ENCODE measurements at places on chromosomes 6 and 20. TPM values are rescaled to one million over a fixed set of nuclear protein-coding genes. Genes with fewer than 3 reads are reported as not detected.

DNA sequence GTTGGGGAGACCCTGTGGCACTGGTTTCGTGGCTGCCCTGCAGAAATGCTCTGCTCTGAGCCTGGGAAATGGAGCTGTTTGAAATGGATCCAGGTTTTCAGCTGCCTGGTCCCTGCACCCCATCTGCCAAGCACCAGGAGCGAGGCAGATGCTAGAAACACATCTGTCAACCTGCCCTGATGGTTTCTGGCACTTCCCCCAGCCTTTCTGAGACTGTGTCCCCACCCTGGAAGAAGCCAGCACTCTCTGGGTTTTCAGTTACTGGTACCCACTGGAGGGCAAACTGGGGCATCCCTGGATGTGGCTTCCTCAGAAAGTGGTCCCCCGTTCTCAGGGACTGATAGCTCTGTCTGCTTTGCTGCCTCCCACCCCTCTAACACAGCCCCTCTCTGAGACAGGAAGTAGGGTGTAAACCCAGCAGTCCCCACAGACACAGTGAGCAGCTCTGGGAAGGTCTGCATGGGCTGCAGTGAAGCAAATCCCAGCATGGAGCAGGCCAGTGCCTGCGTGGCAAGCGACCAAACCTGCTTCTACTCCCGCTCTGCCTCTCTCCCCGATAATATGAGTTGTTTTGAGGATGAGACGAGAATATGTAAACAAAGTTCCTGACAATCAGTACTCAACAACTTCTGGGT, 54.2 kb upstream of the MAFB start:
- no peaks in the 10 kb centered on the region for H3K27me3 ChIP-seq
- no peak overlapping the region for H3K27ac ChIP-seq
- no peaks in the 10 kb centered on the region for H3K4me1 ChIP-seq
- no peaks in the 10 kb centered on the region for H3K36me3 ChIP-seq
- no peak for DNase-seq
- H3K4me3 ChIP-seq = no peak overlapping the region

GRCh38 chr6:125346201-125346925, 44.6 kb upstream of the HDDC2 start:
- H3K27ac ChIP-seq = no peak overlapping the region
- no peak for DNase-seq
- H3K4me3 ChIP-seq = no peak overlapping the region
- H3K36me3 ChIP-seq = no peaks in the 10 kb centered on the region
- H3K4me1 ChIP-seq = no peaks in the 10 kb centered on the region

DNA sequence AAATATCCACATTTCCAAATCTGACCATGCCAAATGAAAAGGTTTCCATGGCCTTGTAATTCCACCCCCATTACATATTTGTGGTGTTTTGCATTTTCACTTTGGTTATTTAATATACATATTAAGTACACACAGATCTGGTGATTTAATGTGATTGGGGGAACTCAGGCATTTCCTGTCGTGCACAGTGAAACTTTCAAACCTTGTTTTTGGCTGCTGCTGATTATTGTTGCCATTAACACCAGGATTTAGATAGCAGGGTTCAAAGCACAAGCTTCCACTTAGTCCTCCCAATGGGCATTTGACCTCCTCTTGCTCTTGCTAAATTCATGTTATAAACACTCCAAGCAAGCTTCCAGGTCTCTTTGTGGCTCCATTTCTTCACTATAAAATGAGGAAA, 166.5 kb downstream of the SOBP start:
- no peak for DNase-seq
- no peak overlapping the region for H3K27ac ChIP-seq
- H3K4me3 ChIP-seq = no peak overlapping the region
- peaks cover 8% of the 10 kb centered on the region for H3K4me1 ChIP-seq
- no peaks in the 10 kb centered on the region for H3K27me3 ChIP-seq
- H3K36me3 ChIP-seq = no peaks in the 10 kb centered on the region

DNA sequence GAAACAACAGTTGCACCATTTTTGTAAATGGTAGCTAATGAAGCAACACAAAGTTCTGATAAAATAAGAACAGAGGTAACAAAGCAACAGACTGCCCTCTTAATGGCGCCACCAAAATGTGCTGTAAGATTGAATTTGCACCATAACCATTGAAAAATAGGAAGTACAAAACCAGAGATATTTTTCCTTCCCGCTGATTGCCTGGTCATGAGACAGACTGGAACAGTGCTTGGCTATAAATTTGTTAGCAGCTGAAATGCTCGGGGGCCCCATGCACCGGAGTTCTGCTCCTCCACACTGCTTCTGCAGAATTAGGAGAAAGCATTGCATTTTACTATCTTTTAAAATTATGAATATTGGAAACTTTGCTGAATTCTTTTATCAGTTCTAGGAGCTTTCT, 164.4 kb upstream of the QKI start:
- no peak overlapping the region for H3K27ac ChIP-seq
- peak; percentile 8 for DNase-seq
- H3K4me3 ChIP-seq = no peak overlapping the region
- H3K4me1 ChIP-seq = no peaks in the 10 kb centered on the region

- H3K4me1 ChIP-seq = no peaks in the 10 kb centered on the region
- no peaks in the 10 kb centered on the region for H3K36me3 ChIP-seq
- no peaks in the 10 kb centered on the region for H3K27me3 ChIP-seq
- DNase-seq = no peak
- no peak overlapping the region for H3K4me3 ChIP-seq
- H3K27ac ChIP-seq = no peak overlapping the region
Observed at GRCh38 chr6:80331974-80332373, 225.5 kb downstream of the BCKDHB start.

GRCh38 chr20:14700639-14700960, 363.2 kb upstream of the FLRT3 start:
- no peak for DNase-seq
- no peak overlapping the region for H3K4me3 ChIP-seq
- H3K4me1 ChIP-seq = no peaks in the 10 kb centered on the region
- H3K27me3 ChIP-seq = no peaks in the 10 kb centered on the region

GRCh38 chr6:123415844-123416468, 220.8 kb downstream of the TRDN start:
- no peaks in the 10 kb centered on the region for H3K36me3 ChIP-seq
- H3K4me1 ChIP-seq = no peaks in the 10 kb centered on the region
- no peak overlapping the region for H3K4me3 ChIP-seq
- peak; percentile 57 for DNase-seq
- no peak overlapping the region for H3K27ac ChIP-seq

DNA sequence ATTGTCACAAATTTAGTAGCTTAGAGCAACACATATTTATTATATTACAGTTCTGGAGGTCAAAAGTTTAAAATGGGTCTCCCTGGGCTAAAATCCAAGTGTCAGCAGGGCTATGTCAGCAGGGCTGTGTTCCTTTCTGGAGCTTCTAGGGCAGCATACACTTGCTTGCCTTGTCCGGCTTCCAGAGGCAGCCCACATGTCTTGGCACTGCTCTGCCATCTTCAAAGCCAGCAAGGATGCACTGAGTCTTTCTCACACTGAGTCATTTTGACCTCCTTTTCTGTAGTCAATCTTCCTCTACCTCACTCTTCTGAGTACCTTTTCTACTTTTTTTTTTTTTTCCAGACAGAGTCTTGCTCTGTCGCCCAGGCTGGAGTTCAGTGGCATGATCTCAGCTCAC, 39.0 kb downstream of the ADGRF4 start:
- no peak for DNase-seq
- H3K4me1 ChIP-seq = no peaks in the 10 kb centered on the region
- no peaks in the 10 kb centered on the region for H3K36me3 ChIP-seq
- H3K27ac ChIP-seq = no peak overlapping the region
- no peaks in the 10 kb centered on the region for H3K27me3 ChIP-seq

GRCh38 chr20:19706463-19706862, 51.6 kb upstream of the RIN2 start:
- DNase-seq = no peak
- no peaks in the 10 kb centered on the region for H3K27me3 ChIP-seq
- no peak overlapping the region for H3K4me3 ChIP-seq

DNA sequence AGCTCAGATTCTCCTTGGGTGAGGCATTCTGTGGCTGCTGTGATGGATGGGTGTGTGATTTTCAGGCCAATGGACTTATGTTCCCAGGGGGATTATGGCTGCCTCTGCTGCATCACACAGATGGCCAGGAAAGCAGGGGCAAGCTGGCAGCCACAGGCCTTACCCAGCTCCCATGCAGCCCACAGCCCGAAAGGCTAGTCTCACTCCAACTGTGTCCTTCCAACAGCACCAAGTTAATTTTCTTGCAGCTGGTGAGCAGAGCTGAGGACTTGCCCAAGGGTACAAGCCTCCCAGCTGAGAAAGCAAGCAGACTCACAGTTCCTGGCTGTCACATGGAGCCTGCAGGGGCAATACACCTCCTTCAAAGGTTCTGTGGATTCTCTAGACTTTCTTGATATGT, 155.2 kb upstream of the KHDRBS2 start:
- H3K27me3 ChIP-seq = no peaks in the 10 kb centered on the region
- H3K4me1 ChIP-seq = no peaks in the 10 kb centered on the region
- no peak overlapping the region for H3K27ac ChIP-seq
- H3K36me3 ChIP-seq = no peaks in the 10 kb centered on the region

DNA sequence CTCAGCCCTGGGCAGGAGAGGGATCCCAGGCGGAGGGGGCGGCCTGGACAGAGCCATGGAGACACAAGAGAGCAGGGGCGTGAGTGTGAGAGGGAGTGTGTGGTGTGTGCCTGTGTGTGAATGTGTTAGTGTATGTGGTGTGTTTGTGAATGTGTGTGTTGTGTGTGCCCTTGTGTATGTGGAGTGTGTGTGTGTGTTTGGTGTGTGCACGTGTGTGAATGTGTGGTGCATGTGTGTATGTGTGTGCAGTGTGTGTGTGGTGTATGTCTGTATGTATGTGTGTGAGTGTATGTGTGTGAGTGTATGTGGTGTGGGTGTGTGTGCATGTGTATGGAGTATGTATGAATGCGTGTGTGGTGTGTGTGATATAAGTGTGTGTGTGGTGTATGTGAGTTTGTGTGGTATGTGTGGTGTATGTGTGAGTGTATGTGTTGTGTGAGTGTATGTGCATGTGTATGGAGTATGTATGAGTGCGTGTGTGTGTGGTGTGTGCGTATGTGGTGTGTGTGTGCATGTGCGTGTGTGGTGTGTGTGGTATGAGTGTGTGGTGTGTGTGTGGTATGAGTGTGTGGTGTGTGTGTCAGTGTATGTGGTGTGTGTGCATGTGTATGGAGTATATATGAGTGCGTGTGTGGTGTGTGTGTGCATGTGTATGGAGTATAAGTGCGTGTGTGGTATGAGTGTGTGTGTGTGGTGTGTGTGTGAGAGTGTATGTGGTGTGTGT, 175.2 kb upstream of the AFDN start:
- no peak overlapping the region for H3K4me3 ChIP-seq
- no peak overlapping the region for H3K27ac ChIP-seq
- H3K27me3 ChIP-seq = no peaks in the 10 kb centered on the region
- no peak for DNase-seq

DNA sequence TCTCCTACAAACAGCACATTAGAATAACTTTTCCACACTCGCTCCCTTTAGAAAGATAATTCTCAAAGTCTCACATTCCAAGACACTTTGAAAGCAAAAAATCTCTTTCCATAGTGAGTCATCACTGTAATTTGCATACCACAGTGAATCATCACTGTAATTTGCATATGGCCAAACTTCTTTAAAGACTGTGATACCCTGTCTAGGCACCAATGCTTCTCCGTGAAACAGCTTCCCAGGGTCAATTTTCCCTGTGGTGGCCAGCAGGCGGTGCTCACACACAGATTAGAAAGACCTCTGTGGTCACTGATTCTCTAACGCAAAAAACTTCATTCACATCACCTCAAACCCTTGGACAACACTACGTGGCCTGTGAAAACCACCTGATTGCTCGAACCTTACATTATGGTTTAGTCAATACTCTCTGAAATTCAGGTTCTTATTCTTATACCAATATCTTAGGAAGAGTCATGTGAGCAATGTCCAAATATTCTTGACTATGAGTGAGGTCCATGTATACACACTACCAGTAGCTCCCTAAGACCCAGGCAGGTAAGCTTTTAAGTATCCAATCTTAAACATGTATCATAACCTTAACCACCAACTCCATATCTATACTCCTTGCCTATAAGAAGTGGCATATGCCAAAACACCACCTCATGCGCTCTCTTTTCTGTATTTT, 78.5 kb upstream of the PHACTR1 start:
- peak; percentile 57 for DNase-seq
- no peaks in the 10 kb centered on the region for H3K4me1 ChIP-seq
- no peak overlapping the region for H3K27ac ChIP-seq
- H3K36me3 ChIP-seq = no peaks in the 10 kb centered on the region
- no peak overlapping the region for H3K4me3 ChIP-seq

DNA sequence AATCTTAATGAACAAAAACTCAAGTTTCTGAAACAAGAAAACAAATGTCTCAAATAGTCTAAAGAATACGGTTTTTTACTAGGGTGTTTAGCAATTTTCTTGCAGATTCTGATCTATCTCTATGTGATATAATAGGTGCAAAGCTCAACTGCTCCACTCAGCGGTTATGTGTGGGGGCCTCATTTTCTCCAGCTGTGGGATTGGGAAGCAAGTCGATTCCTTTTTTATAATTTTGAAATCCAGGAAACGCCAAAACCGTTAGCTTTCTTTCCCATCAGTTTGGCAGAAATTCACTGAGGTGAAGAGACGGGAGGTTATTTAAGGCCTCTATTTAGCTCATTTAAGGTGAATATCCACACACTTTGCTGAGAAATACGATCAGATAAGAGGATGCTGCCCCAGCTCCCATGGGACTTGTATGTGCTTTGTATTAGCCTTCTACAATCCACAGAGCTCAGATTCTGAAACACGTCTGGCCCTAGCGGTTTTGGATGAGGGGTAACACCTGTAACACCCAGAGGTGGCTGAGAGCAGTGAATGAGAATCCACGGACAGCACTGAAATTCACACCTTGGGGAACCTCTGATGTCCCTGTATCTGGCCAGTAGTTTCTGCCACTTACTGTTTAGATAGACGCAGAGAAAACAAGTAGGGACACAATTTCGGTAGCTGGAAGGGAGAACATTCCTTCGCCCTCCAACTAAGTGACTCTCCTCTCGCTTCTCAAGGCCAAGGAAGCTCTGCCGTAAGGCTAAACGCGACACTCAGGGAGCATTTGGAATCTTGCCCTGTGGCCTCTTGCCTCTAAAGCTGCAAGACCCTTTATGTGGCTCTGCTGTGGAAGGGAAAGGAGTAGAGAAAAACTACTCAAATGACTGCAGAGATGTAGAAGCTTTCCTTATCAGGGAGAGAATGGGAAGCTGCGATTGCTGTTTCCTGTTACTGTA, 6.5 kb upstream of the BCAS4 start:
- no peaks in the 10 kb centered on the region for H3K27me3 ChIP-seq
- H3K4me1 ChIP-seq = peaks cover 11% of the 10 kb centered on the region
- DNase-seq = peak; percentile 40
- no peaks in the 10 kb centered on the region for H3K36me3 ChIP-seq
- H3K27ac ChIP-seq = no peak overlapping the region
- H3K4me3 ChIP-seq = no peak overlapping the region

HTR1E gene
- total RNA-seq = not detected

DZANK1 gene
- 1.6 TPM for total RNA-seq

ZFP57 gene
- total RNA-seq = not detected

PBOV1 gene
- not detected for total RNA-seq

ADGRF5 gene
- 6.5 TPM for total RNA-seq

SPATS1 gene
- not detected for total RNA-seq

GHRH gene
- total RNA-seq = not detected

MAS1 gene
- total RNA-seq = not detected

ARMC12 gene
- 0.26 TPM for total RNA-seq

PAX1 gene
- total RNA-seq = not detected

VARS1 gene
- total RNA-seq = 67.6 TPM

All from body of pancreas (tissue), 4 donors.